ENCODE measurements at places on chromosomes 16 and 17. TPM values are rescaled to one million over a fixed set of nuclear protein-coding genes. Genes with fewer than 3 reads are reported as not detected.

OR1A1 gene
- 0.21 TPM for total RNA-seq

BRICD5 gene
- 2.3 TPM for total RNA-seq

CACNG3 gene
- not detected for total RNA-seq

DNA sequence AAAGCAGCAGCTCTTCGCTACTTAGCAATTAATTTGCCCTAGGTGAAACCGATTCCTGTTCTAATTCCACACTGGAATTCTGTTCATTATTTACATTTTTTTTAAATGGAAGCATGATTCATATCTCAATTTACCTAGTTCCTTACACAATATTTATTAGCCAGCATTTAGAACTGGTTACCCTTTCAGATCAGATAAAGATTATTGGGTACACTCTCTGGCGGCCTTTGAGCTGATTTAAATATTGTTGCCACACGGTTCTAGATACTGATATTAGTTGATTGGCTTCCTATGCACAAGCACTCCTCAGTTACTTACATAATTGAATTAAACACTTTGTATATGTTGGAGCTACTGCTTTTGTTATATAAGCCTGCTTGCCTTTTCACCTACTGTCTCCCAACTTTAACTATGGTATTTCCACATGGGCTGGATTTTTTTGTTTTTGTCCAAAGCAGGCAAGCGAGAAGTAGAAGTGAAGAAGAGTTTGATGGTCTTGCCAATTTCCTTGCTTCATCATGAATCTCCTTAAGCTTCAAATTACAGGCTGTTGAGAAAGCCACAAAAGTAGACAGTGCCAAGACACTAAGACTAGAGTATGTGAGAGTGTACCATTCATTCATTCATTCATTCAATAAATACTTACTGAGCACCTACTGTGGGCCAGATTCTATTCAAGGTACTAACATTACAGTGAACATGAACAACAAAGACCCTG lies 3.9 kb upstream of the ALDH3A2 start:
- no peak for DNase-seq

DNA sequence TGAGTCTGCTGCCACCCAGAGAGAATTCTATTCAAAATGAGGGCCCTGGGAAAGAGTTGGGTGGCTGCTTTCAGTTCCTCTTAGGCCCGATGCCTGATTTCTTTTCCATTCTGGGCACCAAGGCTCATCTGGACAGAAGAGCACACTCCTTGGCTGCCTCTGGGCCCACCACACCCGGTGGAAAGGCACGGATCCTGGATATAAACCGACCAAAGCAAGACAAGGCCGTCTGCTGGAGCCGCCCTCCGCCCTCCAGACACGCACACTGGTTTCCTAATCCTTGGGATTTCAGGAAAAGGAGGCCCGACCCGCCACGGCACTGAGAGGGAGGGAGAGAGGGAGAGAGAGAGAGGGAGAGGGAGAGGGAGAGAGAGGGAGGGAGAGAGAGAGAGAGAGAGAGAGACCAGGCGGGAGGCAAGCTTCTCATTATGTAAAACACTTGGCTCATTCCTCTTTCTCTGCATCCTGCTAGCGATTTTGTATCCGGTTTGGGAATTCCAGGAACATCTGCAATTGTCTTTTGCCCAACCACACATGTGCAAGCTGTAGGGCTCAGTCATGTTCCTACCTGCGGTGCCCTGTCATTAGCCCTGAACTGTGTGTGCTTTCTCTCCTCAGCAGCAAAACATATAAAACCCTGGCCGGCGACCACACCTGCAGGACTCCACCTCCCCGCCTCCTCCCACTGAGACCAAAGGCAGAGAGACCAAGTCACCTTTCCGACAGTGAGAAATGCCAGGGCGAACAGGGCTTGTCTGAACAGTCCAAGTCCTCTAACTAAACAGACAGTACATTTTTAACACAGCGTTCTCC lies 347.2 kb downstream of the SOX9 start:
- DNase-seq, result no peak

- no peak for DNase-seq
Measured at GRCh38 chr16:69818891-69819545, 56.9 kb downstream of the WWP2 start.

DNA sequence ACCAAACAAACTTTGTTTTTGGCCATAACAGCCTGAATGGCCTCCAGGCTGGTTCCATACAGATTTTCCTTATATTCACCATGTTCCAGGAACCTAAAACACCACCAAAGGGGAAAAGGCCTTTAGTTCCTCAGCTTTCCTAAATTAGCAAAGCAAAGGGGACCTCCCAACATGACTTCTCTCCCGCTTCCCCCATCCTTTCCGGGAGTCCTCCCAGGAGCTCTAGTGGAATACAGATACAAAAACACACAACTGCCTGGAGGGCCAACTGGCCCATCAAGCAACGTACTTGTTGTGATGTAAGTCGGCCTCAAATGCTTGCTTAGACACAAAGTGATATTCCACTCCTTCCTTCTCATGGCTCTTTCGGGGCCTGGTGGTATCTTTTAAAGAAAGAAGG lies 22.1 kb downstream of the MPP3 start:
- no peak for DNase-seq

- peak; percentile 72 for DNase-seq
Measured at GRCh38 chr17:78040440-78041385, 82.2 kb downstream of the TNRC6C start.

DNA sequence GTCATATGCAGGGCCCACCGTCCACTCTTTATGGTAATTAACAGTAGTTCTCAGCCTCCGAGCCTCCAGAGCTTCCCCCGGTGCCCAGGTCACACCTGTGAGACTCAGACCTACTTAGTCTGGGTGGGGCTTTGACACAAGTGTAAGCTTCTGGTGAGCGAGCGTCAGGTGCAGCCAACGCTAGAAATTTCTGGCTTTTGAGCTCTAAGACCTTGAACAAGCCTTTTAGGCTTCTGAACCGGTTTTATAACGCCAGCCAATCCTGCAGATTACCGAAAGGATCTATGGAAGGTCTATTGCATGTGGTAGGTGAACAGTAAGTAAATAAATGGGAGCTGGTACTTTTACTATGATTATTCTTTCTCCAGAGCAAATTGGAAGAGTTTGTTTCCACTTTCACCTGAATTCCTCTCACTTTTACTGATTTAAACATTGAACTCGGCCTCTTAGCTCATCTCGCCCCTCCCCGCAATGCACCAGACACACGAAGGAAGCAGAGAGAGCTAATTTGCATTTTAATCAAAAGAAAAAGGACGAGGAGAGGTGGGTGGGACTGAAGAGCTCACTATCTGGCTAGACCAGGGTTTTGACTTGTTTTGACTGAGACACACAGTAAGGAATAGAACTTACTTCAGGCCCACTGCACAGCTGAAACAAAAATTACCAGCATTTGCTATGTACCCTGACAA lies 47.1 kb downstream of the ABAT start:
- no peak for DNase-seq

GRCh38 chr16:83355570-83356218 lies 452.1 kb upstream of the HSBP1 start:
- DNase-seq, result no peak

DNA sequence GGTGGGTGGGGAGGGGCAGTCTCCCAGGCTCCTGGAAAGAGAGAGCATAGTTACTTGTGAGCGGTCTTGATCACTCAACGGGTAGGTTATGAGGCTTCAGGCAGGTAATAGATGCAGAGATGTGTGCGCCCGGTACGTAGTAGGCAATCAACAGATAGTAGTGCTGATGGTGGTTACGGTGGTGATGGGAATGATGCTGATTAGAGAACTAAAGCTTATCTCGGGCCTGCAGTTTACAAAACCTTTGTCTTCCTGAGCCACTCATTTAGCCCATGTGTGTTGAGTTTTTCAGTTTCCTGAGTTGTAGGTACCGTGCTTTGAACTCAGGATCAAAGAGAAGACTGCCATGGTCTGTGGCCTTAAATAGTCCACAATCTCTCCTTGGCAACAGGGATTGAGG lies 401.0 kb downstream of the SNX29 start:
- no peak for DNase-seq

DNA sequence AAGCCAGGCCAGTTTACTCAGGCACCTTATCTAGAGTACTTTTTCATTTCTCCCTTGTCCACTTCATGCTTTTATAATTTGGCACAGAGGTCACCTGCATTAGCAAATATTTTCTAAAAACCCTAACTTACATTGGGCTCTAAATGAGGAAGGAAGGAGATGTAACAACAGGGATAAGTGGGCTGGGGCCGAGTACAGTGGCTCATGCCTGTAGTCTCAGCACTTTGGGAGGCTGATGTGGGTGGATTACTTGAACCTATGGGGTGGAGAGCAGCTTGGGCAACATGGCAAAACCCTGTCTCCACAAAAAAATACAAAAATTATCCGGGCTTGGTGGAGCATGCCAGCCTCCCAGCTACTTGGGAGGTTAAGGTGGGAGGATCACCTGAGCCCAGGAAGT lies 55.9 kb downstream of the TMEM100 start:
- no peak for DNase-seq

- no peak for DNase-seq
Measured at GRCh38 chr16:69773260-69773947, 11.3 kb downstream of the WWP2 start.

Measured in suprapubic skin (tissue), 4 donors.